ENCODE measurements at places on chromosomes 16 and 17.

GRCh38 chr16:79386299-79386698, 214.2 kb downstream of the MAF start:
- H3K4me3 ChIP-seq, result no peak overlapping the region
- H3K36me3 ChIP-seq, result no peaks in the 10 kb centered on the region
- H3K4me1 ChIP-seq, result no peaks in the 10 kb centered on the region
- H3K27me3 ChIP-seq, result peaks cover 11% of the 10 kb centered on the region

GRCh38 chr17:70569128-70569527, 399.8 kb downstream of the KCNJ2 start:
- H3K27ac ChIP-seq, result no peak overlapping the region
- no peaks in the 10 kb centered on the region for H3K4me1 ChIP-seq
- H3K4me3 ChIP-seq, result no peak overlapping the region
- DNase-seq, result no peak
- no peaks in the 10 kb centered on the region for H3K36me3 ChIP-seq

GRCh38 chr17:62751060-62751691, 56.9 kb downstream of the MARCHF10 start:
- H3K36me3 ChIP-seq, result no peaks in the 10 kb centered on the region
- no peak for DNase-seq
- H3K4me3 ChIP-seq, result no peak overlapping the region
- no peak overlapping the region for H3K27ac ChIP-seq

DNA sequence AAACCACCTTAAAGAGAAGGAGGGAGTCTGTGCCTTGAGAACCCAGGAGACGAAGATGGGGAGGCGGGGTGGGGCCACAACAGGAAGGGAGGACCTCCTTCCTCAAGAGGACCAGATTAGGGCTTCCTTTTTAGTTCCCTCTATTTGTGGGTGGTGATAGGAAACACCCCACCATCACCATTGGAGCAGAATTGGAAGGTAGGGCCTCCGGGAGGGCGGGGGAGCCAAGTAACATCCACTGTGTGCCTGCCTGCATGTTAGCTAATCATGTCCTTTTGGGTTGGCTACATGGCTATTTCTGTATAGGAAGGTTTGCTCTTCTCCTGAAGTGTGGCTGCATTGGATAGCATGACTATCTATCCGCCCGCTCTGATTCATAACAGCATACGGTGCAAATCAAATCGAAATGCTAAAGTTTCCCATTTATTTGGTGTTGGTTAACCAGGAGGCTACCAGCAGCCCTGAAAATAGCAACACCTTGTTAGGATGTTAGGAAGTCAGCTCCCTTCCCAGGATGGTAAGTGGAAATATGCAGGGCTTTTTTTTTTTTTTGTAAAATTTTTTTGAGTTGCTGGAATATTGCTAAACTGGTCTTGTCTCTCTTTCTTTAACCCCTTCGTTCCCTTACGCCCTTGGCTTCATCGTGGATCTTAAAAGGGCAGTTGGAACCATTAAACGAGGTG, 4.2 kb downstream of the SYT17 start:
- no peaks in the 10 kb centered on the region for H3K36me3 ChIP-seq
- H3K27ac ChIP-seq, result no peak overlapping the region
- H3K4me3 ChIP-seq, result no peak overlapping the region
- no peaks in the 10 kb centered on the region for H3K4me1 ChIP-seq
- no peak for DNase-seq

DNA sequence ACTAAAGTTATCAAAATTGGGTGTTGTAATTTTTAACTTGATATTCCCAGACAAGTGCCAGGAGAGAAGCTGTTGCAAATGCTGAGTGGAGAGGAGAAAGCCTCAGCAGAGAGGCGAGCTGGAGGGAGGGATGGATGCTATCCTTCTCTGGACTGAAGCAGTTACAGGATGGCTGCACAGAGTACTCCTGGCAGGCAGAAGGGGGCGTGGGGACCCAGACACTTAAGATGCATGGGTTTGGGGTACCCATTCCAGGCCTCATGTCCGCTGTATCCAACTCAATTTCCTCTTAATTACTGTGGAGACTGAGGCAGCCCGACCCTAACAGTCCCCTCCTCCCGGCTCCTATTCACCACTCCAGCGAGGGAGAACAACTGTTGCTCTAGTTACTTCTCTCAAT, 25.4 kb upstream of the ALDH3A1 start:
- H3K27me3 ChIP-seq, result no peaks in the 10 kb centered on the region
- no peak overlapping the region for H3K4me3 ChIP-seq
- H3K27ac ChIP-seq, result no peak overlapping the region
- no peaks in the 10 kb centered on the region for H3K4me1 ChIP-seq

Measured in RWPE2 (cell line).